ENCODE measurements at places on chromosomes 7 and 10. TPM values are rescaled to one million over a fixed set of nuclear protein-coding genes. Genes with fewer than 3 reads are reported as not detected.

DNA sequence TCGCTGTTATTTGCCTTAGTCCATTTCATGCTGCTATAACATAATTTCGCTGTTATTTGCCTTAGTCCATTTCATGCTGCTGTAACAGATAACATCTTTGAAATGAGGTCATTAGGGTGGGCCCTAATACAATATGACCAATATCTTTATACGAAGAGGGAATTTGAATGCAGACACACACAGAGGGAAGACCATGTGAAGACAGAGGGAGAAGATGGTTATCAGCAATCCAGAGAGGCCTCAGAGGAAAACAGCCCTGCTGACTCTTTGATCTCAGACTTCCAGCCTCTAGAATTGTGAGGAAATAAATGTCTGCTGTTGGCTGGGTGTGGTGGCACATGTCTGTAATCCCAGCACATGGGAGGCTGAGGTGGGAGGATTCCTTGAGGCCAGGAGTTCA, 404.9 kb downstream of the TYW1 start:
- DNase-seq, result no peak

DNA sequence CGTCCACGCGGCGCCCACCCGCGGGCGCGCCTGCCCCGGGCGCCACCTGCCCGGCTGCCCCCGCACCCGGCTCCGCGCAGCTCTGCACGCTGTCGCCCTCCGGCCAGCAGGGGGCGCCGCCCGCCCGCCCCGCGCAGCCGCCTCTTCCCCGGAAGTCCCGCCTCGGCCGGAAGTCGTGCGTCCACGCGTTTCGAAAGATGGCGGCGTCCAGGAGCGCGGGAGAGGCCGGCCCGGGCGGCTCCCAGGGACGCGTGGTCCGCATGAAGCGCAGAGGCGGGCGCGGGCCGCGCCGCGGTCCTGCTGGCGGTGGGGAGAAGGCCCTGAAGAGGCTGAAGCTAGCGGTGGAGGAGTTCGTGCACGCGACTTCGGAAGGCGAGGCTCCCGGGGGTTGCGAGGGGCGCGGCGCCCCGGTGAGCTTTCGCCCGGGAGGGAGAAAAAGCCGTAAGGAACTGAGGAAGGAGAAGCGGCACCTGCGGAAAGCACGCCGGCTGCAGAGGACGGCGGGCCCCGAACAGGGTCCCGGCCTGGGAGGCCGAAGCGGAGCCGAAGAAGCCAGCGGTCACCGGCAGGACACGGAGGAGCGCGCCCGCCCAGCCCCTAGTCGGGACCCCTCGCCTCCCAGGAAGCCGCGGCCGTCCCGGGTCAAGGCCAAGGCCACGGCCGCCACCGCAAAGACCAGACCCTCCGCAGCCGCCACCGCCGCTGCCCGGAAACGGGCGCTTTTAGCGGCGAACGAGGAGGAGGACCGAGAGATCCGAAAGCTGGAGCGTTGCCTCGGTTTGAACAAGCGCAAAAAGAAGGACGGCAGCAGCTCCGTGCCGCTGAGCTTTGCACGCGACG, at the start of gene NOM1:
Gene NOM1 (plus strand): TSS at position 172 of the 840 bp plus-strand sequence. CDS start 26 bp downstream, at position 198.
- peak; percentile 90 for DNase-seq

METTL27 gene
- polyA plus RNA-seq, result not detected

- peak; percentile 63 for DNase-seq
These were observed 23.4 kb downstream of the PYROXD2 start for GRCh38 chr10:98391578-98391991.

- no peak for DNase-seq
These were observed 238.5 kb downstream of the ZMYND11 start for GRCh38 chr10:373526-374309.

DNA sequence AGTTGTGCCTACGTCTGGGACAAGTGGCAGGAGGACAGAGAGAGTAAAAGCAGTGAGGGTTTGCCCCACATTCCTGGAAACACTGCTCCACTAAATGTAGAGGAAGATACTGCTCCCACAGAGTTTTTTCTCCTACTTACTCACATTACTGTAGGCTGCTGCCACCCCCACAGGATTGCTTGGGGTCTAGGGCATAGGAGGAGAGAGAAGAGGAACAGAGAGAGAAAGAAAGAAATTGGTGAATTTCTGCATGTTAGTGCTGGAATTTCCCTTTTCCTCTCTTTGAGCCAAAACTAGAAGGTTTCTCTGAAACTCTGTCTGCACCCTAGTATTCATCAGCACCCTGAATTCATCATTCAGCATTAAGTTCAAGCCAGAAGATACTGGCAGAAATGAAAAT, 397.9 kb downstream of the INHBA start:
- DNase-seq, result no peak

TPST1 gene
- polyA plus RNA-seq, result 2.4 TPM

DNA sequence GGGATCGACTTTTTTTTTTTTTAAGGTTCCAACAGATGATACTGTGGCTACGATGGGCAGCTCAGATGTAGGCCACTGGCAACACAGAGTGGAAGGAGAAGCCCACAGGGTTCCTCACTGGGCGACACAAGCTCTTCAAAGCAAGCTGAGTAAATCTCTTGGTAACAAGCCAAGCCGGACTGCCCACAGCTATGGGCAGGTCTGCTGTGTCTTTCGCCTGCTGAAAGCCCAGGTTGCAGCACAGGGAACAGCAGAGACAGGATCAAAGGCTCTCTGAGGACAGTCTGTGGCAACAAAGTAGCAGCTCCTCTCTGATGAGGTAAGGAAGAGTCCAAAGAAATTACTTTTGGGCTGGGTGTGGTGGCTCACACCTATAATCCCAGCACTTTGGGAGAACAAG, 83.6 kb downstream of the KCNMA1 start:
- DNase-seq, result no peak

KCNIP2 gene
- not detected for polyA plus RNA-seq

DNA sequence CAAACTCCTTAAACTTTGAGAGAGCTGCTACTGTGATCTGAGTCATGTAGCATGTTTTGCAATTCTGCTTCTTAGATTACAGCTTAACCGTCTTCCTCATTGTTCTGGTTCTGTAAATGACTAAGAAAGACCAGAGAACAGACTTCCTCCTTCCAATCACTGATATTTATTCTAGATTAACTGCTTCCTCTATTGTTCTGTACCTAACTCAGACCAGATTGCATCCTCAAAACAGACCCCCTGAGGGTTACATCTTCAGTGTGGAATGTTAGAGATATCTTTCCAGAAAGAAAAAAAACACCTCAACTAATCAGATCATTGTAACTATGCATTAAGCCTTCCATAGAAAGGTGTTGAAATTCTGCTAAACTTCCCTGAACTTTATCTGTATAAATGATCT, 5.7 kb upstream of the PIP start:
- no peak for DNase-seq

SPOCK2 gene
- polyA plus RNA-seq, result 69.0 TPM

DNA sequence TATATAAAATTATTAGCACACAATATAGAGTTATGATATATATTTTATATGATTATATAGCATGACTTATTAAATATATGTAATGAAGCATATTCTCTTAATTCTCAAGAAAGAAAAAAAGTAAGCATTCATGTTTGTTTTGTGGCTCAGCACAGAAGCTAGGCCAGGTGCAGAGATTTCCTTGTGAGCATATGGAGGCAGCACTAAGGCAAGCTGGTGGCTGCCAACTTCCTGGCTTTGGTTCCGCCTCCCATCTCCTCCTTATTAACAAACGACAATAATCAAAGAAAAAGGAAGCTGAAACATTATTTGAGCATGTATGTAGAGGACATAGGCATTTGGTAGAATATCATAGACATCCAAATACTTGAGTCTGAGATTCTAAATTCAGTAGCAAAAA, 130.3 kb downstream of the ST7 start:
- no peak for DNase-seq

DNA sequence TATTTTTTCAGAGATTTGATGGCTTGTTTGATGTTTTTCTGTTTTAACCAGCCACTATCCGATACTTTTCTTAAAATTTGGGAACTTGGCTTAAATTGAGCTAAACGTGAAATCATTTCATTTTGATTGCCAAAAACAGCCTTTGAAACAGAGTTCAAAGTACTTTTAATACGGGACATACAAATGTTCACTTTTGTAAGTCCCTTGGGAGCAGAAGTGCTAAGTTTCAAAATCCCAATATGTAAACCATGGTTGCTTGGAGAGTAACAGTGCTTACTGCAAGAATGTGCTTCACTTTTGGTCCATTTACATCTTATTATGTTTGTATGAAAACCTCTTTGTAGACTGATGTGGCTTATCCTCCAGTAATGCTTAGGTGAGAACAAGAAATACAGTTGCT, 10.9 kb downstream of the PNPLA8 start:
- no peak for DNase-seq

- DNase-seq, result no peak
These were observed 72.3 kb downstream of the TLL2 start for GRCh38 chr10:96441322-96441885.

DNA sequence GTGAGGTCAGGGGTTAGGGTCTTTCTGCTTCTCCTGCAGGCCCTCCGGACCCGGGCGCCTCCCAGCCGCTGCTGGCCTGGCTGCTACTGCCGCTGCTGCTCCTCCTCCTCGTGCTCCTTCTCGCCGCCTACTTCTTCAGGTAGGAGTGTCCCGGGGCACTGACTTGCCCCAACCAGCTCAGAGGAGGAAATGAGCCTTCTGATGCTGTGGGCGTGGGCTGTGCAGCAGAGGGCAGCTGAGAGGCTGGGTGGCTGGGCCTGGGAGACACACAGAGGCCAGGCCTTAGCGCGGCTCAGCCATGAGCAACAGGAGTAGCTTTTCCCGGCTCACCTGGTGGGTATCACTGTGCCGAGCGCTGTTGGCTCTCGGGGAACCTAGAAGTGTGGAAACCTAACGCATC, 78.9 kb downstream of the MKI67 start:
- DNase-seq, result peak; percentile 89

DNA sequence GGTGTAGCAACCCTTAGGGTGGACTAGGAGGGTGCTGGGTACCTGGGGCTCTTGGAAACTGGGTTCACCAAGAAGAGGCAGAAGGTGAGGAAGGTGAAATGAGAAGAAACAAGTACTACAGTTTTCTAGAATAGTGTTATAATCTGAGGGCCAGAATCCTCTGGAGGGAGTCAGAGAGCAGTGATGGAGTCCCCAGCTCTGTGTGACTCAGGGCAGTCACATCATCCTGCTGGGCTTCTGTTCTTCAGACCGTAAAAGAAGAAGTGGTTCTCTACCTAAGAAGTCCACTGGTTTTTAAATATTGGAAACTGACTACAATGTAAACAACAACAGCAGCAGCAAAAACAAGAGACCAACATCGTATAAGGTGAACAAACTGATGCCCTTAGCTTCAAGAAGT, 197.3 kb downstream of the PRPF18 start:
- DNase-seq, result peak; percentile 35

- DNase-seq, result no peak
These were observed 237.3 kb downstream of the CDK14 start for GRCh38 chr7:90833443-90833842.

GRCh38 chr7:88395715-88396114, 89.0 kb upstream of the STEAP4 start:
- no peak for DNase-seq

GRCh38 chr7:49596701-49597491, 176.5 kb upstream of the VWC2 start:
- DNase-seq, result no peak

- no peak for DNase-seq
These were observed 67.9 kb downstream of the ZNF680 start for GRCh38 chr7:64494912-64495461.

- no peak for DNase-seq
These were observed 11.6 kb downstream of the IMPDH1 start for GRCh38 chr7:128398016-128398840.

GRCh38 chr10:5814110-5815107, 1.2 kb upstream of the GDI2 start:
- no peak for DNase-seq

DNA sequence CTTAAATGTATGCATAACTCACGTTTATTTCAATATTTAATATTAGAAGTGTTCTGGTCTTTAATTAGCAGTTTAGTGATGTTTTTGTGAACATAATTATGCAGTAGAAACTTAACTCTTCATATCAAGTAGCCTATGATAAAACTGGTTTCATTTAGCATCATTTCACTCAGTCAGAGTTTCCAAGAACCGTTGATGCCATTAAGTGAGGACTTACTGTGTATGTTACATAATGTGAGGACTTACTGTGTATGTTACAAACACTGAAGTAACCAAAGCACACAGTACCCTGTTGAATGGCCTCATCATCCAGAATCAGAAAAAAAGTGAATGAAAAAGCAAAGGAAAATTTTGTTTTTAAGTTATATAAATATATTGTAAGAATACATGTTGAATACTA, 32.9 kb upstream of the PBLD start:
- DNase-seq, result no peak
